ENCODE measurements at places on chromosomes 2 and 18. TPM values are rescaled to one million over a fixed set of nuclear protein-coding genes. Genes with fewer than 3 reads are reported as not detected.

DNA sequence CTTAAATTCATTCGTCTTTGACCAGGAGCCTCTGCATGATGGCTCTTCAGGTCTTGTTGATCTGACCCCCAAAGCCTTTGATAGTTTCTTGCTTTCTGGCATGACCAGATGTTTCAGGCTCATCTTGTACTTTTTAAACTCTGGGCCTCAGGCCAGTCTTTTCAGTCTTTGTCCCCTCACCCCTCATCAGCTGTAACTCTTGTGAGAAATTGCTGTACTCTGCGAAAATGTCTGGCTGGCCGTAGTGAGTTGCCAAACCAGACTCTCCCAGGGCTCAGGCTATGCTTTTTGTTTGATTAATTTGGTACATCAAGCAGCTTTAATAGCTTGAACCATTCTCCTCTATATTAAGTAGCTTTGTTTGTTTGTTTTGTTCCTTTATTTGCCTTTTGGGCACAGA lies 75.9 kb downstream of the BABAM2 start:
- no peak for ATAC-seq

Gene AFF3
- total RNA-seq: 74.8 TPM

DNA sequence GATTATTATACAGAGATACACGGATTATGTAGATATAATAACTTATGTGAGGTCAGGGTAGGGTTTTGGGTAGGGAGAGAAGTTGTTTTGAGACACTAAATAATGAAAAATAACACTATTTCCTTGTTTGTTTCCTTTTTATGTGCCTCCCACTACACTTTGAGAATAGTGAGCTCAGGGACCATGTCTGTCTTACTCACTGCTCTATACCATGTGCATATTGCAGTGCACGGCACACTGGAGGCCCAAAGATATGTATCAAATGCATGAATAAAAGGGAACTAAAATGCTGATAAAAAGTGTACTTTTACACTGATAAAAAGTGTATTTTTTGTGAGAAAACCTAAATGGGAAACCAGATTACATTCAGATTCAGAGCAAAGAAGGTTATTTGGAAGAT lies 151.4 kb upstream of the NABP1 start:
- ATAC-seq: no peak

Gene ACTG2
- 3,568 TPM for total RNA-seq

Gene CENPA
- not detected for total RNA-seq

Gene ALPI
- total RNA-seq: not detected

GRCh38 chr2:208935531-208935930 lies 488.3 kb upstream of the MAP2 start:
- no peak for ATAC-seq

GRCh38 chr2:3602553-3603339 lies 7.8 kb downstream of the COLEC11 start:
- no peak for ATAC-seq

Gene CRYBA2
- total RNA-seq: not detected

DNA sequence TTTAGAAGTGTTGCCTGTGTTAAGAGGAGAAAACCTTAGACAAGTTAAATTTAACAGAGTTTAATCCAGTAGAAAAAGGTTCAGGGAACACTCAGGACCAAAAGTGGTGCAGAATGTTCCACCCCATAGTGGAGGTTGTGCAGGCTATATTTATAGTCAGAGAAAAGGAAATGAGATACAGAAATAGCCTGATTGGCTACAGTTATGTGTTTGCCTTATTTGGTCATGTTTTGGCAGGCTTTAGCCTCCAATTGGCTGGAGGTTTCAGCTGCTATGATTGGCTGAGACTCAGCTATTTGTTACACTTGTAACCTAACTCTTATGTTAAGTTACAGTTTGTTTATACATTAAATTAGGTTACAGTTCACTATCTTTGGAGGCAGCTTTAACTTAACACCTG lies 4.2 kb downstream of the STAMBP start:
- no peak for ATAC-seq

DNA sequence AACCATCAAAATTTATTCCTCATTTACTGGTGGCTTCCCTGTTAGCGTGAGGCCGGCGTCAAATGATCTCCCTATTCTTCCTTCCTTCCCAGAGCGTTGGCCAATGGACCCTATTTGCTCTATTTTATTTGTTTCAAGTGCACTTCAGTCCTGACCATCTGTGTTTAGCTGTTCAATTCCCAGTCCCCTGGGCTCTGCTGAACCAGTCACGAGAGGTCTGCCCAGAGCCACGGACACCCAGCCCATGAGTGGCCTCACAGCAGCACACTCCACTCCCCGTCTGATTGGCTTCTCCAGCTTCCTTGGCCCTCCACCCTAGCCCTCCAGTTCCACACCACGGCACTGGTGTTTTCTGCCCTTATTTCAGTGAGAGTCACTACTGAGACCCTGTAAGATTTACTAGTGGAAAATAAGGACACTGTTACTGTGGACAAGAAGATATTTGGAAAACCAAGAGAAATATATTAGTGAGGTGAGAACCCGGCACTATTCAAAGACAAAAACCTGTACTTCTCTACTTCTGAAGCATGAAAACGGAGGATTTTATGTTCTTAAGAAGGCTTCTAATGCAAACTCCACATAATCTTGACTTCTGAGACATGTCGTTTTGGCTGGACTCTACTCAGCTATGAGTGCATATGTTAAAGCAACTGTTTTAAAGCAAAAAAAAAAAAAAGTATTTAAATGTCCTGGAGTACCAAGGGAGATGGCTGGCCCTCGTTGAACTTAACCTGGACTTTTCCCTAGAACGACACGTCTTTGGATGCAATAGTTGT lies 86.6 kb downstream of the COL6A3 start:
- ATAC-seq: no peak

DNA sequence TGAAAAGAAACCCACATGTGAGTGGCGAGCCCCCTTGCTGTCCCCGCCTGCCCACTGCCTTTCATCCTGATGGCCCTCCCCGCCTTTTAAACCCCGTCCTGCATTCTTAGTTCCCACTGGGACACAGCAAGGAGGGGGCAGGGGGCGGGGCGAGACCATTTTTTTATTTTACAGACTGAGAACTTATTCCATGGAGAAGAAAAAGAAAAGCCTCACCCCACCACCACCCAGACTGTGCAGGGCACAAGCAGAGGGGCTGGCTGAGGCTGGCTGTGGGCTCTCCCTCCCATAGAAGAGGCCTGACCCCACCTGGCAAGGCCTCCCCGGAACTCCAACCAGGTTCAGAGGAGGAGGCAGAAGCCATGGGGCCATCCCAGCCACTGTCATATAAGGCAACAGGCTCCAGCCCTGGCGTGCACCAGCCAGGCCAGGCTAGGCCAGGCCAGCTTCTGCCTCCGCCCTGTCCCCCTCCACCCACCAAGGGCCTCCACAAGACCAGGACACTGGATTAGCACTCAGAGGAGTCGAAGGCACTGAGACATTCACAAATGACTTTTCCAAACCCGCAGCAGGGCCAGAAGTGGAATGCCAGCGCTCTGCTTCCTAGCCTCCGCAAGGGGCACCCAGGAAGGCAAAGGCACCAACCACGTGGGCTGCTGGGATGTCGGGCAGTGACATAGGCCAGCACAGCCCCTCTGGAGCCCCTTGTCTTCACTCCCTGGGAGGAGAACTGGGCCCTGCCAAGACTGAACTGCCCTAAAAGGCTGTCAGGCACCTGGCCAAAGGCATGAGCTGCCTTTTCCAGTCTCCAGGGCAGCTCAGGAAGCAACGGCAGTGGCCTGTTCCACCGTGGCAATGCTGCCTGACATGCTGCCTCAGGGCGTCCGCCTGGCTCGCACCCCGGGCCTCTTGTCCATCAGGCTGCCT lies 37.5 kb upstream of the SEMA4C start:
- peak; percentile 96 for ATAC-seq

GRCh38 chr2:17122887-17123501 lies 395.2 kb downstream of the RAD51AP2 start:
- ATAC-seq: no peak

GRCh38 chr2:74538881-74539339 lies 9.2 kb downstream of the HTRA2 start:
- ATAC-seq: no peak

GRCh38 chr18:43420950-43421349 lies 143.7 kb upstream of the SYT4 start:
- no peak for ATAC-seq

Gene CTLA4
- total RNA-seq: not detected

Gene MPP4
- not detected for total RNA-seq

GRCh38 chr2:75287624-75288316 lies 88.5 kb upstream of the TACR1 start:
- ATAC-seq: no peak

DNA sequence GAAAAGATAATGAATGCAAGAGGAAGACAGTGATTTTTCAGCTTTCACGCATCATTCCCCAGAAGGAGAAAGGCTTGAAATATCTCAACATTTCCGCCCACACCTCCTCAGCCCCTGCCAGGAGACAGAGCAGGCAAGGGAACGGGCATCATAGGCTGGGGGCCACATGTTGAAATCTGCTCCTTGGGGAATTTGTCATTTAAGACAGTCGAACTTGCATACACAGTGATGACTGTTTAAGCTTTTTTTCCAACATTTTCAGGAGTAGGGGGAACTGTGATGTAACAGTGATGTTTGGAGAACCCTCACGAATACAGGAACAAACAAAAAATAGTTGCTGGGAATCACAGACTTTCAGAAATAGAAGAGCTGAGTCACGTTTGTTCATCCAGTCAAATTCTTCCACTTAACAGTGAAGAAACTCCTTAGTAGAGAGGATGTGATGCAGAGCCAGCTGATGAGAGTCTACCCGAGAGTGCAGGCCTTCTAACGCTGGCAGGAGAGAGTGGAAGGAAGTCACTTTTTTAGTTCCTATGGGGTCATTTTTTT lies 266.8 kb downstream of the ALPK2 start:
- ATAC-seq: peak; percentile 91

DNA sequence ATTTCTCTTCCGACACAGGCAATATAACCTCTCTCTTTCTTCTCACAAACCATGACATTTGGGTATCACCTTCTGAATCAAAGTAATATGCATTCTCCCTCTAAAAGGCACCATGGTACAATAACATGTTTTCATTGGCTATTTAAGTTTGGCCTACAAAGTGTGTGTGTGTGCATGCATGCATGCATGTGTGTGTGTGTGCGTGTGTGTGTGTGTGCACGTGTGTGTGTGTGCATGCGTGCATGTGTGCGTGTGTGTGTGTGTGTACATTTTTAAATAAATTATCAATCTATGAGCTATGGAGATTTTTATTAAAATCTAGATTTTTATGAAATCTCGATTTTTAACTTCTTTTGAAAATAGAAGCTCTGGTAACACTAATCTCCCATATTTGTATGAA lies 745.3 kb upstream of the ZEB2 start:
- ATAC-seq: no peak

GRCh38 chr2:121558329-121558728 lies 27.6 kb downstream of the RNU4ATAC start:
- ATAC-seq: no peak
